Activated T-cell treated with anti-CD3 and anti-CD28 coated beads for 1 hour (primary cell): ENCODE measurements at places on chromosomes 7 and 10.
A peak's percentile ranks its signal among the peaks of the same experiment; 100 is the strongest.

- no peak for DNase-seq
Measured at GRCh38 chr10:112356686-112357085, 17.2 kb upstream of the ACSL5 start.

DNA sequence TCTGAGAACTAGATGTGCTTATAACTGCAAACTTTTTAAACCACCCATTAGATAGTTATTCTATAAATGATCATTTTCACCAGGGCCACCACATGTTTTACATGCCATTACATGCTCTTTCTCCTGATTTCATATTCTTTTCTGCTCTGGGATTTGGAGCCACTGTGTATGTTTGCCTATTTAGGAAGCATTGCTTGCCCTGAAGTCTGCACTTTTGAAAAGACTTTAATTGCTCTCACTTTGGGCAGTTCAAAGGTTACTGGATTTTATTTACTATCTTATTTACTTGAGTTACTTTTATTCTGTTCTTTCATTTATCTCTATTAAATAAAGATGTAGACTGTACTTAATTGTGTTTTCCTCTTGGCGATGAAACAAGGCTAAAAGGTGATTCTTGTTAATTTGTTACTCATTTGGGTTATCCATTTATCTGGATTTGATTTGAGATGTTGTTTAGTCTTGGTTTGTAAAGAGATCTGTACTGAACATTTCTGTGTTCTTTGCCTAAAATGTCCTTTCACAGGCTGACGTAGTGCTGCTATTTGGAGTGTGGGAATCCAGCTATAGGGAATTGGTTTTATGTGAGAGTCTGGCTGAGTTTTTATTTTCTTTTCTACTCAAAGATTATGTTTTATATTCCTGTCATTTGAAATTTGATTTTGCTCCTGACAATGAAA is 88.8 kb downstream of the SUGCT start:
- DNase-seq, result no peak

- DNase-seq, result no peak
Measured at GRCh38 chr7:29457141-29457561, 106.5 kb upstream of the PRR15 start.

GRCh38 chr7:97506728-97507127 is 225.2 kb upstream of the TAC1 start:
- DNase-seq, result no peak

DNA sequence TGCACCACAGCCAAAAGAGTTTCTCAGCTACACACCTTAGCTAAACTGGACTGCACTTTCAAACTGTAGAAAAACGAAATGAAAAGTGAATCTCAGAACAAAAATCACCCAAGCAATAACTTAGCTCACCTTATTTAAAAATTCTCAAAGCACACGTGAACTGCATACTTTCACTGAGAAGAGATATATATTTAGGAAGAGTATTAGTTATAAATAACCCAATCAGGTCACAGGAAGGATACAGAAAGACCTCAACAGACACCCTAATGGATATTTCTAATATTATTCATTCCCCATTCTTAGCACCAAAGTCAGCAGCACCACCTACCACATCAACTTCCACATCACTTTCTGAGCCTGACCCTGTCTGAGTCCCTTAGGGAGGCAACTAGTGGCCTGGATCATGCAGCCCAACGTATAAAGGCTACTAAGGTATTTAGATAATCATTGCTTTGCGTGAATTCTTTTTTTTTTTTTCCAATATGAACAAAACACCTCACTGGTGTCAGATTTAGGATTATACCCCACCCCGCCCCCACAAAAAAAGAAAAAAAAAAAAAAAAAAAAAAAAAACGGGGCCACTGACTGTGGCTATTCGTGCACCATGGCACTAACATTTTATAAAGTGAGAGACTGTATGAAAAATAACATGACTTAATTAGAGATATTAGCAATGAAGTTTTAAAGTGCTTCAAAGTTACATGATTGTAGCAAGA is 2.6 kb downstream of the ABI1 start:
- no peak for DNase-seq

GRCh38 chr7:70346844-70347462 is 748.7 kb downstream of the AUTS2 start:
- no peak for DNase-seq

- no peak for DNase-seq
Measured at GRCh38 chr10:86545101-86545500, 23.5 kb upstream of the WAPL start.

GRCh38 chr10:73871295-73872189 is 2.8 kb downstream of the CAMK2G start:
- DNase-seq, result no peak

DNA sequence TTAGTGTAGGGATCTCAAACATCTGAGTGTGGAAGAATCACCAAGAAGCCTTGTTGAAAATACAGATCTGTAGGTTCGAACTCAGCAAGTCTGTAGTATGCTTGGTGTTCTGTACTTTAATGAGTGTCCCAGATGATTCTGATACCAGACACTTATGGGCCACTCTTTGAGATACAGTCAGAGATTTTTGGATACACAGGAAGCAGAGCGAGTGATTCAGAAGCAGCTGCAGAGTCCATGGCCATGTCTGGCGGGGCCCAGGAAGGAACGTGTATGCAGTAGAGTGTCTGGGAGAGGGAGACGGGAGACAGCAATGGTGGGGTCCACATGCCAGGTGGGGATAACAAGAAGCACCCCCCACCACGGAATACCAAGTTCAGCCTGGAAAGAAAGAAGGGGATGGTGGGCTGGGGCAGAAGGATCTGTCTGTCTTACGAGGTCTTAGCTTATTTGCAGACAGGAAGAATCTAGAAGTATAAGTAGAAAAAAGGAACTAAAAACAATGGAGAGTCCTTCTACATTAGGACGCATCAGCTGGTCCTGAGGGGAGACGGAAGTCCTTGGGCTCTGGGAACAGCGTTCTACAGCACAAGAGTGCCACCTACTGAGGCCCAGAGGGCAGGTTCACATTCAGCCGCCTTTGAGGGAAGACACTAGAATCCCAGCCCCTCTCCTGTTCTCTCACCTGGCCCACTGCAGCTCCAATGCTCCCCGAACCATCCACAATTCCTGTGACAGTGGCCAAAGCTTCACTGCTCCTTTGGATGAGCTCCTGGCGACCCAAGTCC is 55.4 kb downstream of the SLC37A3 start:
- no peak for DNase-seq

DNA sequence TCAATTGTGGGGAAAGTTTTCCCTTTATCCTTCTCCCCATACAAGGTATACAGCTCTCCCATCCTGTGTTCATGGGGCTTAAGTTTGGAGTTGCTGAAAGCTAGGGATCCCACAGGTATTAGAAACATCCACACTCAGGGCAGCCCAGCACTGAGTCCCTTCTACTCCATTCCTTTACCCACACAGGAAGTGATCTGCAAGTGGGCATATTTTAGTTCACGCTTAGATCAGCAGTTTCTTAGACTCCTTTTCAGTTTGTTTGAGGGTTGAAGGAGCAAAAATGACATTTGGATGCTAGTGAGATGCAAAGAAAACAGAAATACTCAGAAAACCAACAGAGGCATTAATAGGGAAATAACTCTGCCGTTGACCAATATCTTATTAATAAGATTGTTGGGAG is 134.7 kb downstream of the VPS50 start:
- no peak for DNase-seq

- no peak for DNase-seq
Measured at GRCh38 chr10:71033396-71033980, 145.1 kb upstream of the PCBD1 start.

- peak; percentile 71 for DNase-seq
Measured at GRCh38 chr10:11986593-11987216, 55.9 kb downstream of the UPF2 start.

GRCh38 chr7:41674505-41675023 is 28.3 kb downstream of the INHBA start:
- no peak for DNase-seq

DNA sequence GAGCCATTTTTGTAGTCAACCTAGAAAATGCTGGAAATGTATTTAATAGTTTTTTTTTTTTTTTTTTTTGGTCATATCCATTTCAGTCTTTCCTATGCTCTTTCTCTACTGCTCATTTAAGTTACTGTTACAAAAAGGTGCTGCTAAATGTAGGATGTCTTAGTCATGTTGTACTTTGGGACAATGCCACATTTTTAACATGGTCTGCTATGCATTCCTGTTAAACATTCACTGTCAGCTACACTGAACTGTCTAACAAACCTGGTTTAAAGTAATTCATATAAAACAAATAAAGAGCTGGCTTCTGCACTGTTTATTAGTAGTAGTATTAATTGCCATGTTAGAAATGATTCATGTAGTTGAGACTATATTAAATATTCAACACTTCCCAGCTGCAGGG is 108.6 kb downstream of the NSUN6 start:
- DNase-seq, result no peak

DNA sequence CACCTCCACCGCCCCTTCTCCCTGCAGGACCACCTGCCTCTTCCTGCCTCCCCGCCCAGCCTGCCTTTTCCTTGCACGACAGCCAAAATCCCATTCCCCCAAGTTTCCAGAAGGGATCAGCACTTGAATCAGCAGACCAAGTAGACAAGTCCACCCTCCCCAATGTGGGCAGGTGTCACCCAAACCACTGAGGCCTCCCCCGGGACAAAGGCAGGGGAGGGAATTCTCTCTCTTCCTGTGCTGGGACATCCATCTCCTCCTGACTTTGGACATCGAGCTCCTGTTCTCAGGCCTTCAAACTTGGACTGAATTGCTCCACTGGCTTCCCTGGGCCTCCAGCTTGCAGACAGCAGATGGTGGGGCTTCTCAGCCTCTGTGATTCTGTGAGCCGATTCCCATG is 21.6 kb upstream of the PSMG3 start:
- no peak for DNase-seq

DNA sequence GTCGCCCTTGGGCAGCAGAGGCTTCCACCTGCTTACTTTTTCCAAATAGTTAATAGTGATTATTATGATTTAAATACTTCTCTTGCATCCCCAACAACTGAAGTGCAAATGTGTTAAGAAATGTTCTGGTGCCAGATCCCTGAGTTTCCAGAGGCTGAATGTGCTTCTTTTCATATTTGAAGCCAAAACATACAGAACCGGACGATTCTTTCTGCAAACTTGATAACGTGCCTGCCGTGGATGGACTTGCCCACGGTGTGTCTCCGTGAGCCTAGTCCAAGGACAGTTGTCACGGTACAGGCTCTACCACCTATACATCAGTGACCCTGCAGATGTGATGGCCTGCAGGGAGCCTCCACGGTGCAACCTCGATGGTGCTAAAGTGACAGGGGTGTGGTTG is 198.6 kb upstream of the LYZL2 start:
- no peak for DNase-seq

DNA sequence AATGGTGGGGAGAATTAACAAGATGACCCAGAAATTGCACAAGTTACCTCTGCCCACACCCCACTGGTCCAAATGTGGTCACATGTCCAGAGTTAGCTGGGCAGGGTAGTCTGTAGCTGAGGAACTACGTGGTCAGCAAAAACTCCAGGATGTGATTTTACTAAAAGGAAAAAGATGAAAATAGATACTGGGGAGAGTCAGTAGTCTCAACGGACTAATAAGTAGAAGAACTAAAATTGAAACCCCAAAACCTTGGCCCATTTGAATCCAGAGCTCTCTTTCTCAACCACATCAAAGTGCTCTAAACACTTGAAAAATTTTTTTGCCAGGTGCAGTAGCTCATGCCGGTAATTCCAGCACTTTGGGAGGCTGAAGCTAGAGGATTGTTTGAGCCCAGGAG is 146.3 kb downstream of the SKIDA1 start:
- DNase-seq, result no peak

GRCh38 chr10:118642228-118642627 is 46.8 kb upstream of the PRLHR start:
- DNase-seq, result no peak

DNA sequence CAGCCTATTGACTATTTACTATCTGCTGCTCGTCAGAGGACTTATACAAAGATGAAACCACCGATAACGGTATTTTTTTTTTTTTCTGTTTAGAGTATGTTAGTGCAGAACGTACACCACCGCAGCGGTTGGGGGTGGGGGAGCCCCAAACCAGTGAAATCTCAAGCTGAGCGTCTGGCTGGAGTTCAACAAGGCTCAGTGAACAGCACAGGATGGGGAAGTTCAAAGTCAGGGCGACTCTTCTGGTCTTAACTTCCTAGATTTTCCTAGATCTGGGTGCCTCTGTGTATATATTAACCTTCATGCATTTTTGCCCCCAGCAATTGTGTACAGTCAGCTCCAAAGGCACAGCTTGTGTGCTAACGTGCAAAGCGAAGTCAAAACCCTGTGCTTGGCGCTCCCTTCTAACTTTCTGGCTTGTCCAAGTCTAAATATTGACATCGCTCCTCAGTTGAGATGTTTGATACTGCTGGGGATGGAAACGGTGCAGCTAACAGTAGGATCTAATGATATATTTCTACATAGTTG is 1.1 kb downstream of the RHOBTB1 start:
- no peak for DNase-seq

DNA sequence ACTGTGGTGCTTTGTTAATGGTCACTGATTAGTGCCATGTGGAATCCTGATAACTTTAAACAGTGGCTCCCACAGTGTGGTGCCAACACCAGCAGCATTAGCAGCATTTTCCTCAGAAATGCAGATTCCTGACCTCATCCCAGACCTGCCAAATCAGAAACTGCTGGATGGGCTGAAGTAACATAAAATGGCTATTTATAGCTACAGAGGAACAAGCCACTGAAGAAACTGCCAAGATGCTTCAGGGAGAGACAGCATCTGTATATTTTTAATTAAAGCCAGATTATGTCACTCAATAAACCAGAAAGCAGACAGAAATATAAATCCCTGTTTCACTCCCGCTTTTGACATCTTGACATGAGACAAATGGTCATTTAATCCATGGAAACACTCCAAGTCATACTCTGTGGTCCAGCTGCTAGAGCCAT is 178.5 kb downstream of the AMPH start:
- DNase-seq, result no peak

- DNase-seq, result no peak
Measured at GRCh38 chr10:5679606-5680005, 5.0 kb upstream of the TASOR2 start.

DNA sequence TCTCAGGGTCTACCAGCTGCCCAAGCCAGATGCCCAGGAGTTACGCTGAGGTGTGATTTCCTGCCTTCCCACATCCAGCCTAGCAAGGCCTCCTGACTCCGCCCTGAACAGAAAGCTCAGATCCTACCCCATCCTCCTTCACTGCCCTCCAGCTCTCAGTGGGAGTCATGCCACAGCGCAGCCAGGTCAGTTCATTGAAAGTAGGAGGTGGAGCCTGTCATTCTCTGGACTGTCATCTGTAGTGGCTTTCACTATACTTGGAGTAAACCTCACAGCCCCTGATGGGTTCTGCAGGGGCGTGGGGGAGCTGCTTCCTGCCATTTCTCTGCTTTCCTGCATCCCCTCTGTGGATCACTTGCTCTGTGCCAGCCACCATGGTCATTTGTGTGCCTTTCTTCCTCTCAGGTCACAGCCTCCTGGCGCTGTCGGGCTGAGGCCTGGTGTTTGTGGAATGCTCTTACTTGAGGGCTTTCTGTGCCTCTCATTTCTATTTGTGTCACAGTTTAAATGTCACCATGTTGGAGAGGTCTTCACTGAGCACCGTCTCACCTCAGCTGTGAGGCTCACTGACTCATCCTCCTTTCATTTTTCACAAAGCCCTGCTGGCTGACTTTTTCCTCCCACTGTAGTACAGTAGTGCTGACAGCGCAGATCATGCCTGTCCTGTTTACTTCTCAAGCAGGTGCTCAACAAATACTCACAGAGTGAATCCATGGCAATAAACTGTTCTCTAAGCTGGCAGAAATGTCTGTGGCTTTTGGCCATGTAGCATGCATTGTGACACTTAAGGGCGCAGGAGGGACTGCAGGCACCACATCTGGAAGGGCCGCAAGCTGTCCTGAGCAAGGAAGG is 61.0 kb upstream of the TMEM248 start:
- DNase-seq, result no peak

- no peak for DNase-seq
Measured at GRCh38 chr7:108973075-108973474, 403.4 kb downstream of the DNAJB9 start.
